NCI-H524 (cell line): ENCODE measurements at places on chromosomes 6 and 20.
A peak's percentile ranks its signal among the peaks of the same experiment; 100 is the strongest.

DNA sequence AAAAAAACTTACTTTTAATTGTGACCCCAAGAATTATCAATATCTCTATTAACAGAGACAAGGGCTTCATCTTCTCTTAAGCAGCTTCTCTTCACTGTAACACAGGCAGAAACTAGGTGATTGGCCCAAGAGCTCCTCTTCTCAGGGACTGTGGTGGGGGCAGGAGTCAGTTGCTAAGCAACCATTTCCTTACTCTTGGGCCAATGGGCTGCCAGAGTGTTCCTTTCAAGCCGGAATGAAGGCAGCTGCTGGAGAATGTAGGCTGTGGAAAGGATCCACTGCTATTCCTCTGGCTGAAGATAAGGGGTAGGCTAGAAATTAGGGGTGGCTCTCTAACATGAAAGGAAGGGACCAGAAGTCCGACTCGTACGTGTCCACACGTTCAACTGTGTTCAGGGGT lies at the start of gene SEL1L2:
Gene SEL1L2, minus strand, starts transcription at position 150 of the 400 bp plus-strand sequence. Its CDS starts 80 bp downstream, at position 70.
- peak; percentile 75 for DNase-seq

DNA sequence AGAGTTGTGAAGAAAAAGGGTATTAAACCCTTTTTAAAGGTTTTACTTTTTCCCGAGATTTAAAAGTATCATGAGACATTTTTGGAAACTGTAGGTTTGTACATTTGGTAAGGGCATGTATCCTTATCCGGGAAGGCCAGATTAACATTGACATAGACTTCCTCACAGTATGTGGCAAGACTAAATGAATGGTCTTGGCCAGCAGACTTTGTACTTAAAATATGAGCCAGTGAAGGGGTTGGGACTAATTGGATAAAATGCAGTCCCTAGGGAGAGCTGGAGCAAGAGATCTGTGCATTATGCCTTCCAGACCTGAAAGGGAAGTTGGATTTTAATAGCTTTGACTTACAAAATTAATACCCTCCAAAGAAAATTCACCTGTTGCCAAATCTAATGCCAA lies 60.4 kb upstream of the CCN2 start:
- no peak for DNase-seq

DNA sequence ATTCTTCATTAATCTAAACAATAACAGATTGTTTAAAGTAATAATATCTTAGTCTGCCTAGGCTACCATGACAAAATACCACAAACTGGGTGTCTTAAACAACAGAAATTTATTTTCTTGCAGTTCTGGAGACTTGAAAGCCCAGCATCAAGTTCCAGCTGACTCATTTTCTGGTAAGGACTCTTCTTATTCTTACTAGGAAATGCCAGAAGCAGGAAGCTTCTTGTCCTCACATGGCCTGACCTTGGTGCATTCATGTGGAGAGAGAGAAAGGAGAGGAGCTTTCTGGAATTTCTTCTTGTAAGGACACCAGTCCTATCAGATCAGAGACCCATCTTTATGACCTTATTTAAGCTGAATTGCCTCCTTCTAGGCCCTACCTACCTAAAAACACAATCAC lies 110.5 kb downstream of the ANKRD60 start:
- no peak for DNase-seq

- no peak for DNase-seq
Observed at GRCh38 chr6:138194287-138194686, 24.0 kb downstream of the PBOV1 start.

DNA sequence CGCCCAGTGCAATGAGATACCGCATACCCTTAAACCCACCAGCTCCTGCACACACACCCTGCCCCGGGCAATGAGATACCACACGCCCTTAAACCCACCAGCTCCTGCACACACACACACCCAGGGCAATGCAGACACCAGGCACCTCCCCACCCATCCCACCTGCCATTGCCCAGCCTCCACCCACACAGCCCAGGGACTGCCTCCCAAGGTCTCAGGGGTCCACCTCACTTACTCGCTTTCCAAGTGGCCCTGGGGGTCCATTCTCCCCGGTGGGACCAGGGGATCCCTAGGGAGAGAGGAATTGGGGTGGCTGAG lies 24.0 kb downstream of the COL11A2 start:
- DNase-seq: no peak

DNA sequence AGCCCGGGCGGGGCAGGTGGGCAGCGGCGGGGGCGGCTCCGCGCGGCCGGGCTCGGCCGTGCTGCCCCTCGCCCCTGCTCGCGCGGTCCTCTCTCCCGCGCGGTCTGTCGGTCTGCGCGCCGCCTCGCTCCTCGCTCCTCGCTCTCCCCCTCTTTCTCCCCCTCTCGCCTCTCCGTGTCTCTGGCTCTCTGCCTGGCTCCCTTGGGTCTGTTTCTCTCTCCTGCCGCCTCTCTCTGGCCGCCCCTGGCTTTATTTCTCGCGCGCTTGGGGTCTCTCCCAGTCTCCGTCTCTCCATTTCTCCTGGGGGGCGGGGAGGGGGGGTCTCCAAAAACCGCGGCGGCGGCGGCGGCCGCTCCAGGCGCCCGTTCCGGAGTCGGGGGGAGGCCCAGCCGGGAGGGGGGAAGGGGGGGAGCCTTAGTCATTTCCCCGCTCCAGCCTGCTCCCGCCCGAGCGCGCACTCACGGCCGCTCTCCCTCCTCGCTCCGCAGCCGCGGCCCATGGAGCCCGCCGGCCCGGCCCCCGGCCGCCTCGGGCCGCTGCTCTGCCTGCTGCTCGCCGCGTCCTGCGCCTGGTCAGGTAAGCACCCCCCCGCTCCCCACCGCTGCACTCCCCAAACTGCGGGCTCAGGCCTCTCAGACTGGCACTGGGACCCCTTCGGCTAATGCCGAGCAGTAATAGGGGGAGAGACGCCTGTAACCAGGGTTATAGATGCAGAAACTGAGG lies at the start of gene SIRPA:
Gene SIRPA, plus strand, starts transcription at position 457 of the 723 bp plus-strand sequence. Its CDS starts 41 bp downstream, at position 498.
- DNase-seq: peak; percentile 15
